ENCODE measurements at places on chromosomes 7 and 10.

DNA sequence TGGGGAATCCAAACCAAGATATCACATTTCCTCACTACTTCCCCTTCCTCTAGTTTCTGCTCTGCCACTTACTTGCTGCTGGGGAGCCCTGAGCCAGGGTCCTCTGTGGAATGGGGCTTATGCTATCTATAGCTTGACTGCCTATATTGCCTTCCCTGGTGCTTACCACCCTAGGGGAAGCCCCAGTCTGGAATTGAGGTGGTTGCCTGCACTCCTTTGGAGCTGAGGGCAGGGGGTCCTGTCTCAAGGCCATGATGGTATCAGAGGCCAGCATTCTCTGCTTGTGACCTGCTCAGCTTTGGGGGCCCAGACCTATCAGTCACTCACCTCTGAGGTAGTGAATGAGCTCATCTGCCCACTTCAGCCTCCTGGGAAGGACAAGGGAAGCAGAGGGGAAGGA lies 29.3 kb upstream of the INMT start:
- DNase-seq = no peak

GRCh38 chr10:58641095-58641531 lies 128.4 kb downstream of the BICC1 start:
- no peak for DNase-seq

- no peak for DNase-seq
Observed at GRCh38 chr10:98456686-98457482, 10.1 kb upstream of the HPS1 start.

GRCh38 chr7:142181211-142181610 lies 69.7 kb downstream of the MGAM2 start:
- DNase-seq = no peak

- DNase-seq = no peak
Observed at GRCh38 chr7:112020800-112021199, 185.4 kb downstream of the DOCK4 start.

- no peak for DNase-seq
Observed at GRCh38 chr10:3976718-3977117, 191.7 kb upstream of the KLF6 start.

DNA sequence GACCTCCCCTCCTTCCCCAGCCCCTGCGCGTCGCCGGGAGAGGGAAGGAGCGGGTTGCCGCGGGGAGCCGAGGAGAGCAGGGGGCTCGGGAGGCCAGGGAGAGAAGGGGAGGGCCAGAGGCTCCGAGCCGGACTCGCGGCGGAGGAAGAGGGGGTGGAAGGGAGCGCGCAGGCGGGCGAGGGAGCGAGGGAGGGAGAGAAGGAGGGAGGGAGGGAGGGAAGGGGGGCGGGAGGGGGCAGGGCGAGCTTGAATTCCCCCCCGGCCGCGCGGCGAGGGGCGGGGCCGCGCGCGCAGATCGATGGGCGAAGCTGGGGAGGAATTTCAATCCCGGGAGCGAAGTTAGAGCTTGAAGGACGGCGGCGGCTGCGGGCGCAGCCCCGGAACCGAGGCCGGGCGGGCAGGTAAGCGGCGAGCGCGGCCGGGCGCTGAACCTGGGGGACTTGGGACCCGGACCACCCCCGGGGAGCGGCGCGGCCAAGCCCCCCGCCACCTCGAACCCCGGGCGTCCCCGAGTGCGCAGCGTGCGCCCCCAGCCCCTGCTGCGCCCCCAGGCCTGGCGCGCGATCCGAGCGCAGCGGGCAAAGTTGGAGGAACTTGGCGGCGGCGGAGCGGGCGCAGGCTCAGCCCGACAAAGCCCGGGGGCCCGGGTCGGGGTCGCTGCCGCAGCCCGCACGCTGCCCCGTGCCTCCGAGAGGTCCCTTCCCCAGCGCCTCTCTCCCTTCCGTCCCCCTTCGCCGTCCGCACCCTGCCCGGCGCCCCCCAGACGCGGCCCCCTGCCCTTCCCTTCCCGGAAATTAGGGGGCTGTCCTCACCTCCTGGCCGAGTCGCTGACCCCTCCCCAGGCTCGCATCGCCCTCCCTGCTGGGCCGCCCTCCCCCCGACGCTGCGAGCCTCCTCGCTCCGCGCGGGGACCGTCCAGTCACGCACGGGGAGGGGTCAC lies at the start of gene ELFN1:
Gene ELFN1 (plus strand): TSS at position 324 of the 940 bp plus-strand sequence. CDS start 74,320 bp downstream, outside the sequence.
- DNase-seq = no peak

DNA sequence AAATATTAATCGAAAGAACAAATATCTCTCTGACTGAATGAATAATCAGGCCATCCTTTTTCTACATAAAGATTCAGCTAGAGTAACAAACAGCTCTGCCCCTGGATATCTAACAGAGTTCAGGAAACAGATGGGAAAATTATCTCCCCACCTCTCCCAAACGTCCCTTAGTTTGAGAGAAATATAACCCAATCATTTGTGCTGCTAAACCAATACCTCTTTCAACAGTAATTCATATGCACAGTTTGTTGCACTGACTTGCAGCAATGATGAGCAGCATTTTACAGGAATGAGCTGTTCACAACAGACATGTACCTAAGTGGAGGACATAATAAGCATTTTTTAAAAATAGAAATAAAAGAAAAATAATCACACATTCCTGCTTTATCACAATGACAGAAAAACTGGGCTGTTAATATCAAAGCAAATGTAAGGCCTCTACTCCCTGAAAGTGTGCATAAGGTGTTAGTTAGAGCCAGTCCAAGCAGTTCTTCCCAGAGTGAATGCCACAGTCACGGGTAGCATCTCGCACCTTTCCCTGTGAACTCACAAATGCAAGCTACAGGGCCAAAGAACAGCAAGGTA lies 2.3 kb downstream of the CREB3L2 start:
- DNase-seq = no peak

GRCh38 chr10:103241262-103242011 lies 4.2 kb upstream of the RPEL1 start:
- no peak for DNase-seq

DNA sequence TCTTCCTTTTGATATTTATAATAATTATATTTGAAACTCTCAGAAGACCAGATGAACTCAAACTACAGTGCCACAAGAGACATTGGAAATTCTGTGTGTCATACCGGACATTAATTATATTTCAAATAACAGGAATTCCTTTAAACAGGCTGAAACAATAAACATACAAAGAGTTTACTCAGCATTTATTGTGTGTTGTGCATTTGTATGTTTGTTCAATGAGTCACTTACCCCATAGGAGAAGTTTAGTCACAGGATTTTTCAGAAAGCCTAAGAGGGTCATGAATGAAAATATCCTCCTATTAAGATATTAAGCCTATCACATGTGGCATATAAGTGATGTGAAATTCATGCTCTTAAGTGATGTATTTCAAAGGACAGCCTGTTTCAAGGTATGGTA lies 566.8 kb downstream of the CNTNAP2 start:
- DNase-seq = no peak

DNA sequence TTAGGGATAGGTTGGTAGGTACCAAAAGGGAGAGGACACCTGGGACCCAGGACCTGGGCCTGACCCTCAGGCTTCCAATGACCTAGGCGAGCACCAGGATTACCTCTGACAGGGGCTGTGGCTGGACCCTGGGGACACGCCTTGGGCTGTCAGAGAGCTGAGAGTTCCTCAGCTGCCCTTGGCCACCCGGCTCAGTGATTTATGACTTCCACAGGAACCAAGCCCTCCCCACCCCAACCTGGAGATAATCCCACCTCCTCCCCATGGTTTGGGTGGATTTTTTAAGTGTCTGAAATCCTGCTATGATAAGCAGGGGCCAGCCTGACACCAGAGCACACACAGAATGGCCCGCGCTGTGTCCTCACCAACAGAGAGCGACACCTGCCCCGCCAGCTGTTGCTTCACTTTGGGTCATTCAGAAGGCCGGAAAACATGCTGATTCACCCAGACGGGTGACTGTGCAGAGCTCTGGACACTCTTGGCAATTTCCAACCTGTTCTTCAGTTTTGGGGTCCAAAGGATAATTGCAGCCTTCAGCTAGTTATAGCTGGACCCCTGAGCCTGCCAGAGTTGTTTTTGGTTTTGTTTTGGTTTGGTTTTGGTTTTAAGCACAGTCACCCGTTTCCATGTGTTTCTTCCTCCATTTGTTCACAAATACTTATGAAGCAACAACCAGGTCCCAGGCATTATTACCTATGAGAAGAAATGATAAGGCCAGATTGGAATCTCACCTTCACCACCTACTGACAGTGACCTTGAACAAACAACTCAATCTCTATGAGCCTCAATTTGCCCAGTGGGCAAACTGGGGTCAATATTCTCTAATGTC lies 78.2 kb downstream of the RAB11FIP2 start:
- no peak for DNase-seq

DNA sequence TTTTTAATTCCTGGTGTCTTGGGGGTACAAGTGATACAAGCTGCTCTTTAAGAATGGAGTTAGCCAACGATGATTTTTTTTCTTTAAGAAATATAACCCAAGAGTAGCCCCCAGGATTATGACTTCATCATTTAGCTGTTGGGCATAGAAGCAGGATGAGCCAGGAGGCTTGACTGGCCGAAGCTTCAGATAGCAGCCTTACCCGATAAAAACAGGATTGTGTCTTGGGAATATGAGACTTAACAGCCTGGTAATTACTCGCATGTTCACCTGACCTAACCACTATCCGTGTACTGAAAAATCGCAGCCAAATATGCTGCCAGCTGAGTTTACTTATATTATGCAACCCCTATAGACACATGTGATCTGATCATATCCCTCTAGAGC lies 346.0 kb upstream of the BMPER start:
- DNase-seq = no peak

DNA sequence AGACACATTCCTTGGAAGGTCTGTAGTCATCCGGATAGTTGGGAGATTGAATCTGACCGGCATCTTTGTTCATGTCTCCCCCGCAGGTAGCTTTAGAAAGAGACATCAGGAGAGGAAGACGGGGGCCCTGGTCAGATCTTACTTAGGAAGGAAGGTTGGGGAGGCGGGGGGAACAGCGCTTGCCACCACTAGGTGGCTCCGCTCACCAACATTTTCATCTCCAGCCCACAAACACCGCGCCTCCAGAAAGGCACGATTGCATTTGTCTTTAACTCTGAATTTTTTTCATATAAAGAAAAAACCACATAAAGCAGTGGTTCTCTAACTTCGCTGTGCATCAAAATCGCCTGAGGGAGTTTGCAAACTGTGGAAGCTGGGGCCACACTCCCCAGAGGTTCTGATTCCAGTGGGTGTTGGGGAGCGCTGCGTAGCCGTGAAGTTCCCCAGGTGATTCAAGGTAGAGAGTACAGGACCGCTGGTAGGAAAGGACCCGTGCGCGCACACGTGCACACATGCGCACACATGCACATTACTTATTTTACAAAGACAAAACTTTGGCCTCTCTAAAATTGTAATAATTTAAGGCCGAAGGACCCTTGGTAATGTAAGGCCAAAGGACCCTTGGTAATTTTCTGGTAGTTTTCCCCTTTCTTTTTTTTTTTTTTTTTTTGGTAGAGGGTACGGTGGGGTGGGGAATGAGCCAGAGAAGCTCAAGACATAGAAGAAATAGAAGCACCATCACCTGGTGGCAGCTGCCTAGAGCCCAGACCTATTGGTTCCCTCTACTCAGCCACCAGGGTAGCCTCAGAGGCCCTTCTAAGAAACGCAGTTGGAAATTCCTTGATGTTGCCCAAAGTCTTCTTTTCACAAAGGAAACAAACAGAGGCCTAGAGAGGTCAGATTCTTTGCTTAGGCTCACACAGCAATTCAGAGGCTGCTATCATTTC lies 37.4 kb upstream of the OPALIN start:
- DNase-seq = peak; percentile 48

DNA sequence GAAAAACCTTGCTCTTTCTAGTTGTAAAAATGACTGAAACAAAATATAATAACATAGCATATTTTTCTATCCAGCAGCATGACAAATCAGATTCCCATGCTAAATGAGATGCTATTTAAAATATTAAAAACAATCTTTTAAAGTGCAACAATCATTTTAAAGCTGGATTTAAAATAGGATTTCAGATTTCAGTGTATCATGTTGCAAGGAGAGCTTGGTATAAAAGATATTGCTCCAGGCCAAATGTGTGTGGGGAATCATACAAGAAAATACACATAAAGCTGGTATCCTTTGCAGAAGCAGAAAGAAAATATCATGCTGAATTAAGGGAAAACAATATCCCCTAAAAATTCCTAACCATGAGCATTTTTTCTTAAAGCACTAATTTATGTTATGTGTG lies 42.2 kb downstream of the SLC13A1 start:
- DNase-seq = no peak

GRCh38 chr10:68720793-68721672 lies at the start of gene CCAR1:
Gene CCAR1, plus strand, starts transcription at chr10:68721239. Its CDS starts 1,266 bp downstream, at chr10:68722505.
- peak; percentile 95 for DNase-seq

- DNase-seq = no peak
Observed at GRCh38 chr10:116093031-116093430, 180.0 kb downstream of the GFRA1 start.

DNA sequence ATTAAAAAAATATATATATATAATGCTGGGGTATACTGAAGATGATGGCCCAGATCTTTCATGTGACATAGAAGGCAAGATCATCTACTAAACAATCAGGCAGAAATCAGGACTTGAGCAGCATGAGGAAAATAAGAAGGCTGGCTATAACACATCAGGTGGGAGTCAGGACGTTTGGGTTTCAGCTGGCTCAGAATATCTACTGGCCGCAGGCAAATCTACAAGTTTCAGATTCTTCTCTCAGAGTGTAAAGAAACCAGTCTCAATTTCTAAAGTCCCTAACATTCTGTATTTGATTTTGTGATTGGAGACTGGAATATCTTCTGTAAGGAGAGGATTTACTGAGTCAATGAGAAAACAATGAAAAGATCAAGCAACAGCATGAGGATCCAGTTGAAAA lies 37.7 kb upstream of the FAM3C start:
- no peak for DNase-seq

DNA sequence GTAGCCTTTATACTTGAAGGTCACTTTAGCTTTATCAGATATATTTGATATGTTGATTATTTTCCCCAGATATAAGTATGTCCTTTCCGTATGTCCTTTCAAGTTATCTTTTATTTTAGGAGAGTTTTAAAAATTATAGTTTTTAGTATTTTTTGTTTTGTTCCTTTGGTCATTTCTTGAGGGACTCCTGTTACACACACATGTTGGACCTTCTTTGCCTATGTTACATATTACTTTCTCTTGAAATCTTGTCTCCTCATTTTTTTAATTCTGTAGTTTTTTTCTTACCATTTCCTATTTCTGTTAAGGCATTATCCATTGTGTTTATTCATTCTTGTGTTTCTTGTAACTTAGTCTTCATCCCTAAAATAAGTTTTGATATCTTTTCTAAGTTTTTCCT lies 23.9 kb downstream of the GLCCI1 start:
- no peak for DNase-seq

GRCh38 chr10:121306159-121306673 lies 292.0 kb downstream of the FGFR2 start:
- DNase-seq = no peak
